HS-5 (cell line): ENCODE measurements at places on chromosomes 2 and 18.

DNA sequence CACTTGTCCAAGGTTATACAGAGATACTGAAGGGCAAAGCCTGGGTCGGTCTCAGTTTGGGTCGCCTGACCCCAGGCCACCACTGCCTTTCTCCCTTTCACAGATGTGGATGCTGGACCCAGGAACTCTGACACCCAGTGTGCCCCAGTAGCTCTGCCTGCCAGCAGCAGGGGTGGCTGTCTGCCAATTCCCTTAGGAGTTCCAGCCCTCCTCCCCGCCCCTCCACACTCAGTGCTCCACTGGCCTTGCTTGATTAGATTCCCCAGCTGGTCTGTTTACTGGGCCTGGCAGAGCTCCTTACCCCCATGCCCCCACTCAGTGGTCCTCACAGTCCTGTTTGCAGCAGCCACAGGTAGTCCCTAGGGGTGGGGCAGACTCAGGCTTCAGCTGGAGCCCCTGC lies 75.5 kb downstream of the NPAS2 start:
- DNase-seq = no peak

GRCh38 chr2:191100216-191100615 lies 50.6 kb downstream of the STAT4 start:
- no peak for DNase-seq

DNA sequence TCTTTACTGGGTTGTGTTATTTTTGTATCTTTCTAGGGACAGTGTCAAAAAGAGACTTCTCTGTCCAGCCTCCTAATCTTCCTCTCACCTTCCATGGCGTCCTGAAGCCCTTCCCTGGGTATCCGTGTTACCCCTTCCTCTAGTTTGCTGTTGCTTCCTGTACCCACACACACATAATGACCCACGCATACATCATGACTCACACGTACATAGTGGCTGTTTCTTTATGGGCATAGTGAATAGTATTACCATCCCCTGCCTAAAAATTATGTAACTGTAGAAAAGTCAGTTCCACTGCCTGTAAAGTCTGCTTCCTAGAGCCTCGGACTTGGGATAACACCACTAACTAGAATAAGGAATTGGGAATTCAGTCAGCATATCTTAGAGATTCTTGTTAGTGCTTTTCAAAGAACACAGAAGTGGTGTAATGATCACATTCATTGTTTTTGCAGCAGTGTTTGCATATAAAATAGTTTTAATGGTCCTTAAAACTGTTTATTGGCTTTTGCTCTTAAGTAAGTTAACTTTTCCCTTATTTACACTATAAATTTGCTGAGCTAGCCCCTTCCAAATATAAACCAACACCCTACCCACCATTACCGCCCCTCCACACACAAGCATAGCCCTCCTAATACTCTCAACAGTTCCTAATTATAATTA lies 308.4 kb upstream of the RAB12 start:
- no peak for DNase-seq

DNA sequence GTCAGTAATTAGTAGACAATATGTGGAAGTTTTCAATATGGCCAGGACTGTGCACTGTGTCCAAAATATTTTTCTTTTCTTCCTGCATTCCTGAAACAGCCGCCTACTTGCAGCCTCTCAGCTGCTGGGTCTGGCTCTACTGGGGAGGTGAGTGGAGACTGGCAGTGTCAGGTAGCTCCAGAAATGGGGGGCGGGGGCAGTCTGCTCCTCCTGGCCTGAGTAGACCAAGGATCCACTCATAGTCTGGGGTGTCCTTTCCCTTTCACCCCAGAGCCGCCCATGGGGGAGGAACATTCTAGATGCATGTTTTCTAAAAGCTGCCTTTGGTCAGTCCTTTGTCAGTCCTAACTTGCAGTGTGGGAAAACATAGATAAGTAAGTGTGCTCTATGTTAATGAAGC lies 23.7 kb downstream of the TRAF3IP1 start:
- no peak for DNase-seq

GRCh38 chr2:101533561-101534148 lies 58.7 kb upstream of the RFX8 start:
- DNase-seq = no peak

DNA sequence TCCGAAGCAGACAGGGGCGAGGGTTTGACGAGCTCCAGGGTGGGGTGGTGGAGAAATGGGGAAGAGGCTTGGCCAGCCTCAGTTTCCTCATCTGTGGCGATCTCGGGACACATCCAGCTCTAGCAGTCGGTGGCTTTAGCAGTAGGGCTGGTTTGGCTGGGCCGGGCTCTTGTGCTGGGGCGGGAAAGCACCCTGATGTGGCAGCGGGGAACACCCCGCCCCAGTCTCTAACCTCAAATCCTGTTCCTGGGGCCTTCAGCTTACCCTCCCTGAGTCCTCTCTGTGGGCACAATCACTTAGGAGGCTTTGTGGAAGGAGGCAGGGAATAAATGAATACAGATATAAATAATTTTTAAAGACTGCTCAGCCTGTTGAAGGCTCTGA lies 26.5 kb upstream of the MCFD2 start:
- no peak for DNase-seq

DNA sequence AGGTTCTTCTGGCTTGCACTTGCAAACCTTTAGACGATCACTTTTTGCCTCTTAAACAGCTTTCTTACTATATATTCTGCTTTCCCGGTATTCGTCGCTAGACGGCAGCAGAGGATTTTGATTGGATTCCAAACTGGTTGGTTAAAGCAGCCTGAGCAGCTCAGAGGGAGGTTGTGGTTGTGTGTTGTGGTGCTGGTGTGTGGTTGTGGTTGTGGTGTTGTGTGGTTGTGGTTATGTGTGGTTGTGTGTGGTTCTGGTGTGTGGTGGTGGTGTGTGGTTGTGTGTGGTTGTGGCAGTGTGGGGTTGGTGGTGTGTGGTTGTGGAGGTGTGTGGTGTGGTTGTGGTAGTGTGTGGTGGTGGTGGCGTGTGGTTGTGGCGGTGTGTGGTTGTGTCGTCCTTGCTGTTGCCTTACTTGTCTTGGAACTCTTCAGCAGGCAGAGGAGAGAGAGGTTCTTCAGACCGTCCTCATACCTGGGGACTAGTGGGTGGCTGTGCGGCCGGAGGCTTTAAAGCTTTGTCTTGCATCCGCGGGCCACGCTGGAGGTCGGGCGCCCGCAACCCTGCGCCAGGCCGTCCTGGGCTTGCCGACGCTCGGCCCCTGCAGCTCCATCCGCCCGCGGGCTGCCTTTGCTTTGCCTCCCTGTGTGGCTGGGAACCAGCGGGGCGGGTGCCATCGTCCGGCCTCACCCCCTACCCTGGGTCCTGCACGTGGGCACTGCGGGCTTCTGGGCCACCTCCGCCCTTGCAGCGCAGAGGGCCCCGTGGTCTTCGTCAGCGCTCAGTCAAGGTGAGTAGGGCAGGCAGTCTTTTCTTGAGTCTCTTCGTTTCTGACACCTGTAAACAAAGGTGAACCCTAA lies 190.8 kb downstream of the ARHGAP28 start:
- peak; percentile 22 for DNase-seq

DNA sequence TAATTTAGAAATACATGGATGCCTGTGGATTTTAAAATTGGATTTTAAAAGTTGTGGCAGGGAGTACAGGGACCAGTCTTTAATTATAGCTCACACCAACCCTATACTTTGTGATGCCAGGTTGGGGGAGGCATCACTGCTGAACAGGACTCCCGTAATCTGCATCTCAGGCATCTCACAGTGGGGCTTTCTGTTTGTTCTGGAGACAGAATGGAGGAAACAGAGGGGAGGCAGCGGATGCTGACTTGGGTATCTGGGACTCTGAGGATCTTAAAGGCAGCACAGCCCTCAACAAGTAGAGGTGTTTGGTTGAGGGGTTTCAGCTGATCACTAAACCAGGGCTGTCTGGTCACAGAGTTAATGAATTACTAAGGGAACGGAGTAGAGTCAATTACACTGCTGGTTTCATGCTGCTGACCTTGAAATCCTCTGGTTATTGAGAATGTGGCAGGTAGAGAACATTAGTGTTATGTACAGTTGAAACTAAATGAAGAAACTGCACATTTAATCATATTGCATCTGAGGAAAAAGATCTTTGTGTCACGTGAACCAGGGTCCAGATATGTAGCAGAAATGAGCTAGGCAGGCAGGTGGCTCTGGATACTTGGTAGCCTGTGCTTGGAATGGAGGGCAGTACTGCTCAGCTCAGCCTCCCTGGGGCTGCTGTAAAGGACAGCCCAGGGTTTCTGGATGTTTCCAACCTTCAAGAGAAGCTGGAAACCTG lies 40.3 kb downstream of the FHOD3 start:
- no peak for DNase-seq

- no peak for DNase-seq
These were observed 71.4 kb downstream of the NXPH2 start for GRCh38 chr2:138708682-138709241.

- DNase-seq = no peak
These were observed 62.6 kb downstream of the EMX1 start for GRCh38 chr2:72979896-72980295.

DNA sequence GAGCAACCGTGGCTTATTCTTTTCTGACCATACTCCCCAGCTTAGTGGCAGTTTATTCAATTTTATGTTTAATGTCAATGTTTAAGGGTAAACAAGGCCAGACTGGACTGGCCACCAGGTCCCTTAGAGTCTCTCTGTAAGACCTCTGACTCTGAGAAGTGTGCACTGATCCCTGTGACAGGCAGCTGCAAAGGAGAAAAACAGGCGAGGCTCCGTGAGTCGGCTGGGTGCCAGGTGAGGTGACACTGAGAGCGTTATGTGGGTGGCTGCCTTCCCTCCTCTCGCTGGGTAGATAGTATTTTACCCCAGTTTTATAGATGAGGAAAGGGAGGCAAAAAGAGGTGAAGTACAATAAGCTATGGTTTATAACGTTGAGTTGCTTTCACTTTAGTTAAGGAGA lies 139.4 kb upstream of the HDAC4 start:
- DNase-seq = no peak

DNA sequence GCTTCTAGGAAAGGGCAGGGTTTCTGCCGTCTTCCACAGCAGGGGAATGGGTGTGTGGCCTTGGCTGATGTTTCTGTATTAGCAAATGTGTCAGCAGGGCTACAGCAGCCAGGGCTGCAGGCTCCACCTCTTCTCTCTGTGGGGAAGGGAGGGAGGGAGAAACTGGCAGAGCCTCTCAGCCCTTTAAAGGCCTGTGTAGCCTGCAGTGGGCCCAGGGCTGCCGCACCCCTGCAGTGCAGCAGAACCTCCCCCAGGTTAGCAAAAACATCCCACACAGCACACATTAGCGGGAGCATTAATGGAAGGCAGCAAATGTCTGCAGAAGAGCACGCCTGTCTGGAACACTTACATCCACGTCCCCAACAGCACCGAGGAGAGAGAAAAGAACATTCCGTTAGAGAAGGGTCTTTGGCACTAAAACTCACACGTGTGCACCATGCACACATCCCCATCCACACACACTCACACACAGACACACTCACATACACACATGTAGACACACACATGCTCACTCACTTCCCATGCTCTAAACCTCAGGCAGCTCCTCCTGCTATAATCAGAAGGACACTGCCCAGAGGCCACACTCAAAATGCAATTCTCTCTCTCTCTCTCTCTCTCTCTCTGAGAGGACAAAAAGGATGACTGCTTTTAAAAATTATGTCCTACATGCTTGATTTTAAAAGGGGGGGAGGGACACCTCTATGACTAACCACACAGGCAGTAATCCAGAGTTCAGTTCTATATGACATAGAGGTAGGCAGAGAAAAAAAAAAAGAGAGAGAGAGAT lies 24.1 kb downstream of the MRPL35 start:
- peak; percentile 29 for DNase-seq

- no peak for DNase-seq
These were observed 45.5 kb upstream of the TNFRSF11A start for GRCh38 chr18:62279561-62279960.

- DNase-seq = peak; percentile 87
These were observed 83.3 kb downstream of the DPP4 start for GRCh38 chr2:161990741-161991140.

- no peak for DNase-seq
These were observed 71.3 kb upstream of the NYAP2 start for GRCh38 chr2:225328192-225328591.

- DNase-seq = no peak
These were observed 47.0 kb downstream of the TWIST2 start for GRCh38 chr2:238894950-238895298.

DNA sequence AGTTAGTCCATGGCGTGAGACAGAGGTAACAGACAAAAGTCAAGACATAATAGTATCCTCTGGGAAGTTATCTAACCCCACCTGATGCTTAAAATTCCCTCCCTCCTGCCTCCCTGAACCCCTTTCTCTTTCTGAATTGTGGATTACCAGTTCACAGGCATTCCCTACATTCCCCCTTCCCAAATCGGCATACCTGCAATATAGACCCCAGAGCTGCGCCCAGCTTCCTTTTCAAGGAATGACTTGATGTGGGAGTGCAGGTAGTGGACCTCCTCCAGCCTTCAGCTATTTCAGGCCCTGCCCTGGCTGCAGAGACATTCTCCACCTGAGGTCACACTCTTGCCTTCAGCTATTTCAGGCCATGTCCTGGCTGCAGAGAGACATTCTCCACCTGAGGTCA lies 111.1 kb upstream of the KLF7 start:
- no peak for DNase-seq

DNA sequence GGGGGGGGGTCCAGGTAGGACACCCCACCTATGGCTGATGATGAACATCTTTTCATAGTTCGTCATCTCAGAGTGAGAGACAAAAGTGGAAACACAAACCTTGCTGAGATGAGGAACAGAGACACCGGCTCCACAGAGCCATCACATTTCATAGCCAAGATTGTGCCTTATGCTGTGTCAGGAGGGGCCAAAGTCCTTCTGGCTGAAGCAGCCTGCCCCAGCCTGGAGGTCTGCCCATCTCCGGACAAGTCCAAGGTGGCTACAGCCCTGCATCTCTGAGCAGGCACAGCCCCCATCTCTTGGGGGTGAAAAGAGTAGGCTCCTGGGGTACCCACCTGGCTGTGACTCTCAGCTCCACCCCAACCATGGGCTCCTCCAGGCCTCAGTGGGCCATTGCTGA lies 70.3 kb downstream of the ZBTB7C start:
- DNase-seq = no peak

DNA sequence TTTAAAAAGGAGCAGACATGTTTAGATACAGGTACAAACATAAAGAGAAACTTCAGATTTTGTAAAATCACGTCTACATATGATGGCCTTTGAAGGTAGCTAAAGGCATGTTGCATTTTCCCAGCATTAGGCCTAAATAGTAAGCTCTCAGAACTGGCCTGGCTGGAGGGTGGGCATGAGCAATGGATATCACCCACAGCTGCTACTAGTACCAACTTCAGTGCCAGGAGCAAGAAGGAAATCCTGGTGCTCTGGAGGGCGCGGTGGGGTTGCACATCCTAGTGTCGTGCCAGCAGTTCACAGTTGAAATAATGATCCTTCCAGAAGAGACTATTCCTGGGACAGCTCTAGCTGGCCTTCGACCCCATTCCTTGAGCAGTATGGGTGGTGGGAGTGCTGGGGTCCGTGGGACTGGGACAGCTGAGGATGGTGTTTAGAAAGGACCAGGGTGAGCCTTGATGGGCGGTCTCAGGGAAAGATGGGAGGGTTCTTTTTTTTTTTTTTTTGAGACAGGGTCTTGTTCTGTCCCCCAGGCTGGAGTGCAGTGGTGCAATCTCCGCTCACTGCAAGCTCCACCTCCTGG lies 4.9 kb downstream of the DES start:
- DNase-seq = no peak

DNA sequence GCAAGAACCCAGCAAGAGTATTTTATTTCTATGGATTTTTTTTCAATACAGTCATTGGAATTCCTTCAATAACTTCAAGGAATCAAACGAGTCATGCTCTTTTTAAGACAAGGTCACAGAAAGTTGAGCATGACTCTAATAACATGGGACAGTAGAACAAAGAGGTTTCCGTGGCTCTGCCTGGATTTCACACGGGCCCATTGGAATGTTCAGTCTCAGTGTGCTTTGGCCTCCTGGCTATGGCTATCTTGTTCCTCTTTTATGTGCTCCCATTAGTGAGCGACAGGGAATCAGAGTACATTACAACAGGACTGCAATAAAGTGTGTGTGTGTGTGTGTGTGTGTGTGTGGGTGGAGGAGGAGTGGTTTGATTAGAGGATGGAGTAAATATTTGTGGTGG lies 312.4 kb downstream of the DCC start:
- DNase-seq = no peak
